ENCODE measurements at places on chromosomes 13 and 19.

DNA sequence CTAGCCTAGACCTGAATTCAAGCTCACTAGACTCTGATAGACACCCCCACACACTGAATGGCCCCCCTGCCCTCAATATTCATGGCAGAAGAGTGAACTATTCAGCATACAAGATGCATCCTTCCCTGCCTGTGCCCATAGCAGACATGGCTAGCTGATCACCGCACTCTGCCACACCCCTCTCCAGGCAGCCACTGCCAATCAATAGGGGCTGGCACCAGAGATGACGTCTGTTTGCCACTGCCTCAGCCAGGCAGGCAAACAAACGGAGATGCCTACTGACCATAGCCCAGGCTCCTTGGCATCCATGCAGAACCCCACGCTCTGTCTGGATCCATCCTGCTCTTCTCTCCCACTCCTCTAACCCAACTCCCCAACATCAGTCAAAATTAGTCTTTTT, 13.8 kb upstream of the NPAS1 start:
- DNase-seq = no peak
- no peaks in the 10 kb centered on the region for H3K27me3 ChIP-seq
- no peak overlapping the region for H3K4me3 ChIP-seq
- H3K36me3 ChIP-seq = no peaks in the 10 kb centered on the region
- no peaks in the 10 kb centered on the region for H3K4me1 ChIP-seq

- no peak overlapping the region for H3K27ac ChIP-seq
- H3K36me3 ChIP-seq = no peaks in the 10 kb centered on the region
- no peak overlapping the region for H3K4me3 ChIP-seq
- no peak for DNase-seq
- no peaks in the 10 kb centered on the region for H3K4me1 ChIP-seq
Measured at GRCh38 chr13:24491845-24492244, 20.7 kb downstream of the PARP4 start.

DNA sequence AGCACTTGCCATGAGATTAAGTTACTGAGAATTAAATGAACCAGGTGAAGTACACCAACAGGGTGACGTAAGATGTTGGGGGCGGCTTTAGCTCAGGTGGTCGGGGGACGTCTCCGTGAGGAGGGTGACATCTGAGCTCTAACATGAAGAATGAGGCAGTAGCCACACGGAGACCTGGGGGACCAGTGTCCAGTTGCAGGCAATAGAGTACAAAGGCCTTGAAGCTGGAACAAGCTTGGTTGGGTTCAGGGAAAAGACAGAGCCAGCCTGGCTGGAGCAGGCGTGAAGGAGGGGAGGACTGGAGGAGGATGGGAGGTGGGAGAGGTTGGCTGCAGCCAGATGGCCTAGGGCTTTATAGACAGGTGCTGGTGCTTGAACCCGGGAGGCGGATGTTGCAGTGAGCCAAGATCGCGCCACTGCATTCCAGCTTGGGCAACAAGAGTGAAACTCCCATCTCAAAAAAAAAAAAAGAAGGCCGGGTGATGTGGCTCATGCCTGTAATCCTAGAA, 1.6 kb downstream of the SPINT2 start:
- H3K4me3 ChIP-seq = peak overlapping the region; percentile 28
- DNase-seq = no peak
- H3K27me3 ChIP-seq = no peaks in the 10 kb centered on the region
- peak overlapping the region; percentile 94 for H3K27ac ChIP-seq

GRCh38 chr13:114057166-114058050, 75.0 kb downstream of the RASA3 start:
- no peaks in the 10 kb centered on the region for H3K4me1 ChIP-seq
- no peaks in the 10 kb centered on the region for H3K36me3 ChIP-seq
- H3K27ac ChIP-seq = no peak overlapping the region
- DNase-seq = no peak
- H3K27me3 ChIP-seq = no peaks in the 10 kb centered on the region

DNA sequence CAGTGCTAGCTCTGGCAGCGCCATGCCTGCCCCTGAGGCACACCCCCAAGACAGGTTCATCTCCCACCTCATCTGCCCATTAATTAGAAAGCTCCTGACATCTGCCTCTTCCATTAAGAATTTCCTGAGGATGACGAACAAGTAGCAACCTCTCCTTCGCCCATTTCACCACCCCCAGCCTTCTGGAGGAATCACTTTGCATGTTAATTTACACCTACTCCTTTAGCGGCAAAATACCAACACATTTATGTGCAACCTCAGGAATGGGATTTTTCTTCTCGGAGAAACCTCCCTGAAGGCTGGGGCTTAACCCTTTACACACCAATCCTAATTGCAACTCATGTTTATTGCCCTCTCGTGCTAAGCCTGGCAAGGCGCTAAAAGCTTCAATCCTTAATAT, 13.8 kb downstream of the SLC7A1 start:
- H3K4me1 ChIP-seq = no peaks in the 10 kb centered on the region
- H3K27ac ChIP-seq = no peak overlapping the region
- H3K27me3 ChIP-seq = no peaks in the 10 kb centered on the region
- no peak for DNase-seq
- H3K36me3 ChIP-seq = no peaks in the 10 kb centered on the region

GRCh38 chr19:2969104-2969504, 8.3 kb upstream of the TLE6 start:
- H3K27ac ChIP-seq = peak overlapping the region; percentile 60
- no peaks in the 10 kb centered on the region for H3K27me3 ChIP-seq
- peak; percentile 57 for DNase-seq
- H3K4me1 ChIP-seq = peaks cover 11% of the 10 kb centered on the region

- no peaks in the 10 kb centered on the region for H3K36me3 ChIP-seq
- H3K4me1 ChIP-seq = peaks cover 8% of the 10 kb centered on the region
- DNase-seq = no peak
- H3K4me3 ChIP-seq = no peak overlapping the region
- H3K27me3 ChIP-seq = peaks cover 84% of the 10 kb centered on the region
Measured at GRCh38 chr13:102399791-102400674, 1.8 kb downstream of the FGF14 start.

DNA sequence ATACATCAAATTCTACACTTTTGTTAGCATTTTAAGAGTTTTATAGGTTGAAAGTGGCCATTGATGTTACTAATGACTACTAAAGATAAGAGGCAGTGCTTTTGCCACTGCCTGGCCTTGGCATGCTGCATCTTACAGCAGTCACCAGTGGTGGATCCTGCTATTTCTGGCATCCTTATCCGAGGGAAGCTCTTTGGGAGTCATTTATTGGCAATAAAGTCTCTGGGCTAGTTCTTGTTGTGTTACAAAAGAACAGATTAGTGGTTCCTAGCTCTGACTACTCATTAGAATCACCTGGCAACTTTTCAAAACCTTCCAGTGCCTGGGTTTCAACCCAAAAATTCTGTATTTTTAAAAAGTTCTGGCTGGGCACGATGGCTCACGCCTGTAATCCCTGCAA, 94.5 kb downstream of the ZMYM2 start:
- no peak for DNase-seq
- H3K4me3 ChIP-seq = no peak overlapping the region
- no peaks in the 10 kb centered on the region for H3K4me1 ChIP-seq
- H3K27ac ChIP-seq = no peak overlapping the region

DNA sequence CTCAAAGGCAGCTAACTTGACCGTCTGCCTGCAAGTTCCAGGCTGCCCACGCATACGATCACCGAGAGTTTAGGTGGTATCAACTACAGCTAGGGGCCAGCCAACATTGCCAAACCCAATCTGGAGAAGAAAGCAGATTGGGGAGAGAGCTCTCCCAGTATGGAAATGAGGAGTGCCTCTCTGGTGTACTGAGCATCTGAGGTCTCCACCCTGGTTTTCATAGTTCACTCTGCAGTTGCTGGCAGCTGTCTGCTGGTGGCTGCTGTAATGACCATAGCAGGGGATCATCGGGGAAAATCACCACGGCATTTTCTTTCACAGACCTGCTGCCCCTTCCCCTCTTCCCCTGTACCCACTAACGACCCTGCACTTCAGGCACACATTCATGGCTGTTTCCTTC, 201.7 kb downstream of the NUFIP1 start:
- DNase-seq = no peak
- no peaks in the 10 kb centered on the region for H3K27me3 ChIP-seq
- no peak overlapping the region for H3K4me3 ChIP-seq

DNA sequence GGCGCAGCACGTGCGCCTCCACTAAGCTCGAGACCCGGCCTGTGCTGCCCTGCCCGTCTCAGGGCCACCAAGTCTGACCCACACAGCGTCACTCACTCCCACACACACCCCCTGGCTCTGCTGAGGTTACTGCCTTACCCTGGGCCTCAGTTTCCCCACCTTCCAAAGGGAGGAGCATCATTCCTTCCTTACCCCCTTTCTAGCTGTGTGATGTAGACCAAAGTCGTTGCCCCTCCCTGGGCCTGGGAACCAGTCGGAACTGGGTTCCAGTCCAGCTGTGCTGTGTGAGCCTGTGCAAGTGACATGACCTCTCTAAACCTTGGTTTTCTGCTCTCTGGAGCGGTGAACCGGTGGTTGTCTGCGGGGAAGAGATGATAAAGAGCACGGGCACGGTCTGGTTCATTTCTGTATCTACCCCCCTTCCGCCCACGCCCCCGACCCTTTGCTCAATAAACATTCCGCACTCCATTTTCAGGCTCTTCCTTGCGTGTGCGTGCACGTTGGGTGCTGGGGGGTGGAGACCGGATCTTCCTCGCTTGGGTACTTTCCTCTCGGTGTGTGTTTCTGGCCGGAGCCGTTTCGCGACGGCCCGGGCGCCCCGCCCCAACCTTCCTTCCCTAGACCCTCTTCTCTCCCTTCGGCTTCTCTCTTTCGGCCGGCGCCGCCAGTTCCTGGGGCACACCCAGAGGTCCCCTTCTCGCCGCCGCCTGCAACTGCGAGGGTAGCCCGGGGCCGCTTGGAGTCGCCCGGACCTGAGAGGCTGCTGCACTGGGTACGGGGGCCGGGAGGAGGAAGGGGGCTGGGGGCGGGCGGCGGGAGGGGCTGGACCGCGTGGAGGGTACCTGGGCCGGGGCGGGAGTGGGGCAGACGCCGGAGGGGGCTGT, at the start of gene ZNF581:
TSS of gene ZNF581 (plus strand) at position 647 of the 884 bp plus-strand sequence. CDS start 923 bp downstream, outside the sequence.
- H3K4me1 ChIP-seq = peaks cover 23% of the 10 kb centered on the region
- DNase-seq = peak; percentile 83
- H3K36me3 ChIP-seq = no peaks in the 10 kb centered on the region

DNA sequence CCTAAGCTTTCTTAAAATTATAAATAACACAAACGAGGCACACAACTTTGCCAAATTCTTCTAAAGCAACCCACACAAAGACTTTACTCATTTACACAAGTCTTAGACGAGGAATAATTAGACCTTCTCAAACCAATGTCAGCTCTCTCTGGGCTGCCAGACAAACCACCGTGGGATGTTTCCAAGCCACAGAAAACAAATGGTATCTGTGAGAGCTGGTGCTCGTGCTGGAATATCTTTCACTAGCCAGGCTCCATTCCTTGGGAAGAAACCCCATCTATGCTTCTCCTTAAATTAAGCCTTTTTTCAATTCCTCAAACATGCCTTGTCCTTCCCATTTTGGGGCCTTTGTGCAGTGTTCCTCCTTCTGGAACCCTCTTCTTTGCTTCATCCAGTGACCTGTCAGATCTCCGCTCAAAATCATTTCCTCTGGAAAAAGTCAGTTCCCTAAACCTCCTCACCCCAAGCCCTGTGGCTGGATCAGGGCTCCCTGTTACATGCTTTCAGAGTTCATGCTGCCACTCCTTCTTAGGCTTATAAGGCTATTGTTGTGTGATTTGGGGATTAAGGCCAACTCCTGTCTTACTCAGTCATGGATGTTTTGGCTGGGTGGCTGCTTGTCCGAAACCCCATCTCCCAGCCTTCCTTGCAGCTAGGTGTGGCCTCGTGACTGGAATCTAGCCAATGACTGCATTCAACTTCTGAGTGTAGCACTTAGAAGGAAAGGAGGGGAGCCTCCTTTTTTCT, 64.2 kb upstream of the GTF2F2 start:
- no peaks in the 10 kb centered on the region for H3K27me3 ChIP-seq
- H3K4me3 ChIP-seq = no peak overlapping the region
- no peaks in the 10 kb centered on the region for H3K4me1 ChIP-seq
- H3K27ac ChIP-seq = no peak overlapping the region
- H3K36me3 ChIP-seq = no peaks in the 10 kb centered on the region
- DNase-seq = no peak

DNA sequence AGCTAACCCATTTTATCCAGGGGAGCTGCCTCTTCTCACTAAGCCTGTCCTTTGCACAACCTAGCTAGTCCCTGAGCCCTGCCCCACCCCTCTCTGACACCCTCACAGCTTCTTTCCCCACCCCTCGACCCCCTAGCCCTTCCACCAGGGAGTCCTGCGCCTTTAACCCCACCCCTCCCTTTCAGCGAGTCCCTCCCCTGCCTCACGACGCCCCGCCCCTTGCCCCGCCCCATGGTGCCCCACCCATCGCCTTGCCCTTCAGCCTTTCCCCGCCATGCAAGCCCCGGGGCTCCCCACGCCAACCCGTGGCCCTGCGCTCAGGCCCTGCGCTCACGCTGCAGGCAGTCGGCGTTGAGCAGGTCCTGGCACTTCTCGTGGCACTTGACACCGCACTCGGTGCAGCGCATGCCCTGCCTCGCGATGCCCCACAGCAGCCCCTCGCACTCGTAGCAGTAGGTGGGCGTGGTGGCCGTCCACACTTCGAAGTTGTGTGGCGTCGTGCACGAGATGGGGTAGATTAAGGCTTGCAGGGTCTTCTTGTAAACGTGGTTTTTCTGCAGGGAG, 40.0 kb downstream of the UNC13A start:
- H3K36me3 ChIP-seq = no peaks in the 10 kb centered on the region
- no peaks in the 10 kb centered on the region for H3K4me1 ChIP-seq
- no peak overlapping the region for H3K27ac ChIP-seq
- H3K27me3 ChIP-seq = no peaks in the 10 kb centered on the region
- no peak overlapping the region for H3K4me3 ChIP-seq

GRCh38 chr13:36428086-36428485, 4.2 kb upstream of the CCNA1 start:
- peaks cover 38% of the 10 kb centered on the region for H3K27me3 ChIP-seq
- no peak overlapping the region for H3K27ac ChIP-seq
- no peaks in the 10 kb centered on the region for H3K36me3 ChIP-seq
- DNase-seq = no peak
- peaks cover 5% of the 10 kb centered on the region for H3K4me1 ChIP-seq

DNA sequence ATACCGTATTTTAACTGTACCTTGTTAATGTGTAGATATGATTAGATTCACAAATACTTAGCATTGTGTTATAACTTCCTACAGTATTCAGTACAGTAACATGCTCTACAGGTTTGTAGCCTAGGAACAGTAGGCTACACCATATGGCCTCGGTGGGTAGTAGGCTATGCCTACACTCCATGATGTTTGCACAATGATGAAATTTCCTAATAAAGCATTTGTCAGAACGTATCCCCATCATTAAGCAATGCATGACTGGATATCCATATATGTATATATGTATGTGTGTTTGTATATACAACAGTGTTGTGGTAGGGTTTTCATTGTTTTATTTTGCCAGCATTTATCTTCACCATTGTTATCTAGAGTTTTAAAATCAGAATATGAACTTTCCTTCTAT, 119.4 kb downstream of the SLC7A1 start:
- DNase-seq = no peak
- H3K27ac ChIP-seq = no peak overlapping the region
- no peaks in the 10 kb centered on the region for H3K36me3 ChIP-seq
- no peak overlapping the region for H3K4me3 ChIP-seq
- H3K27me3 ChIP-seq = peaks cover 9% of the 10 kb centered on the region

- H3K4me3 ChIP-seq = no peak overlapping the region
- no peak for DNase-seq
- no peak overlapping the region for H3K27ac ChIP-seq
Measured at GRCh38 chr19:35714601-35715354, 3.0 kb upstream of the KMT2B start.
